ENCODE measurements at places on chromosomes 6 and 20.

DNA sequence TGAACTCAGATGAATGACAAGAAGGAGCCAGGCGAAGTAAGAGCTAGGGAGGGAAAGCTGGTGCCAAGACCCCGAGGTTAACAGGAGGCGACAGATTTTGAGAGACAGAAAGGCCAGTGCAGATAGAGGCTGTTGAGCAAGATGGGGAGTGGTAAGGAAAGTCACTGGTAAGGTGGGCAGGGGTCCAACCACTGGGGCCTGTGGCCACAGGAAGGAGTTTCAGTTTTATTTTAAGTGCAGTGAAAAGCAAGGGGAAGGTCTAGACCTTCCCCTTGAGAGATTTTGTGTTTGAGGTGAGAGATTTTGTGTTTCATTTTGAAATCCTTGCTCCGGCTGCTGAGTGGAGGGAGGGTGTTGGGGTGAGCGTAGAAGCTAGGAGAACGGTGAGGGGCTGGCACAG lies 41.8 kb upstream of the APCDD1L start:
- no peak for DNase-seq

DNA sequence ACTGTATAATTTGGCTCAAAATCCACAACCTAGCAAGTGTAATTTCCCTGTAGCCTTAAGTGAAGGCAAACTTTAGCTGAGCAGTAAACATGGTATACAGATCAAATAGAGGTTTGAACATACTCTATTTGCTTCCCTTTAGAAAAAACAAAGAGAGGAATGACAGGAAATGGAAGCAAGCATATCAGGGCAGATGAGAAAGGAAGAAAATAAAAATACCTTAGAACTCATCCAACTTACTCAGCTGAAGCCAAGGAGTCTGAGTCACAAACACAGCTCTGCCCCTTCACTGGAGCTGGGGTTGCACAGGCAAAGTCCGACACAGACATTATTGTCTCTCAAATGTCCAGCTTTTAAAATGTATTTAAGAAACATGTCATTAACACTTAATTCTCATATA lies 379.9 kb upstream of the IRAK1BP1 start:
- DNase-seq: no peak

DNA sequence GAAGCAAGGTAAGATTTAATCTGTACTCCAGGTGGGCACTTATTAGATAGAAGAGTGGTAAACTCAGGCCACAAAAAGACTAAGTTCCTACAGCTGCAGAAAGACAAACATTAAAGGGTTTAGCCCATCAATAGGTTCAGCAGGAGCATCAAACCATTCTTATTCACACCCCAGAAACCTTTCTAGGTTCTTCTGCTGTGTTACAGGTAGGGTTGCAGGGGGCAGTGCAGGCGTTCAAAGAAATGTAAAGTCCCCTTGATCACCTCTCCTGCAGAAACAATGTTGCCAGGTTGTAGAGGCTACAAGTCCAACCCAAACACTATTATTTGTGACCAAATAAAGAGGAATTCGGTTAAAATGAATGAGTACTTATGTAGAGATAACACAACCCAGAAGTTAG lies 31.8 kb downstream of the PHACTR1 start:
- no peak for DNase-seq

- no peak for DNase-seq
Measured at GRCh38 chr6:141267420-141267819, 865.3 kb upstream of the GJE1 start.

DNA sequence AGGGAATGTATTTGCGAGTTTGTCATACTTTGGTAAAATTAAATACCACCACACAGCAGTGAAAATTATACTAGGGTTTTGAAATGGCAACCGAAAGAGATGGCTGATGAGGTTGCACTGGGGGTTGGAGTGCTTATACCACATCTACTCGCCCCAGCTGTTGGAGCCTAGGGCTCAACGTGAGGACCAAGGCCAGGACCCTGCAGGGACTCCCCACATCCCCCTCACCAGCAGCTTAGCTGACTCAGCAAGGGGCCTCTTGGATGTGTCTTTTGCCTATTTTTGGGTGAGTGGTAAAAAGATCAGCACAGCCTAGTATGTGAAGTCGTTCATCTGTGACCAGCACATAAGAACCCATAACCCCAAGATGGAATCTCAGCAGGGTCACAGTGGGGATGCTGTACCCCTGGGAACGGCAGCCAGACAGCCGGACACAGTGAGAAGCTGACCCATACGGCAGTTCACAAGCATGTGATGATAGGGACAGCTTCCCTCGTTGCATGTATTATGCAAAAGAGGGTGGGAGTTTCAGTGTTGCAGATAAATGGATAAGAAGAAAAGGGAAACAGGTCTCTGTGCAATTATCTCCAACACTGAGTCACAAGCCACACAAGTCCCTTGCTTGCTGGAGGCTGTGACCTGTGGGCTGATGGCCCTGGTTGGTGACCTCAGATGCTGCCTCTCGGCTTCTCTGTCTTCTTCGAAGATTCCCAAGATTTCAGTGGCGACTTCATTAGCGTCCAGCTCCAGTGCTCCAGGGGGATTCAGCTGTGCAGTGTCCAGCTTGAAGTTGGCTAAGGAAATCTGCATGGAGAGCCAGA lies 20.9 kb upstream of the SPO11 start:
- no peak for DNase-seq
